Activated B cell treated with CpG ODN at 0.5 μM for 24 hours (primary cell): ENCODE measurements at places on chromosomes 12 and 14. TPM values are rescaled to one million over a fixed set of nuclear protein-coding genes. Genes with fewer than 3 reads are reported as not detected.
A peak's percentile ranks its signal among the peaks of the same experiment; 100 is the strongest.

The IRAK3 gene
- 5.6 and 6.6 TPM in 2 replicates for total RNA-seq

GRCh38 chr12:124026755-124027745, 54.0 kb downstream of the ZNF664 start:
- no peak overlapping the region for H3K4me3 ChIP-seq
- no peak for DNase-seq
- H3K27me3 ChIP-seq, result no peaks in the 10 kb centered on the region
- no peaks in the 10 kb centered on the region for H3K36me3 ChIP-seq
- H3K4me1 ChIP-seq, result peaks cover 3% of the 10 kb centered on the region
- no peak overlapping the region for H3K27ac ChIP-seq

GRCh38 chr12:45581112-45581511, 148.4 kb upstream of the ARID2 start:
- H3K4me1 ChIP-seq, result peaks cover 24% of the 10 kb centered on the region
- no peaks in the 10 kb centered on the region for H3K27me3 ChIP-seq
- no peak overlapping the region for H3K27ac ChIP-seq
- no peak for DNase-seq
- H3K4me3 ChIP-seq, result no peak overlapping the region

DNA sequence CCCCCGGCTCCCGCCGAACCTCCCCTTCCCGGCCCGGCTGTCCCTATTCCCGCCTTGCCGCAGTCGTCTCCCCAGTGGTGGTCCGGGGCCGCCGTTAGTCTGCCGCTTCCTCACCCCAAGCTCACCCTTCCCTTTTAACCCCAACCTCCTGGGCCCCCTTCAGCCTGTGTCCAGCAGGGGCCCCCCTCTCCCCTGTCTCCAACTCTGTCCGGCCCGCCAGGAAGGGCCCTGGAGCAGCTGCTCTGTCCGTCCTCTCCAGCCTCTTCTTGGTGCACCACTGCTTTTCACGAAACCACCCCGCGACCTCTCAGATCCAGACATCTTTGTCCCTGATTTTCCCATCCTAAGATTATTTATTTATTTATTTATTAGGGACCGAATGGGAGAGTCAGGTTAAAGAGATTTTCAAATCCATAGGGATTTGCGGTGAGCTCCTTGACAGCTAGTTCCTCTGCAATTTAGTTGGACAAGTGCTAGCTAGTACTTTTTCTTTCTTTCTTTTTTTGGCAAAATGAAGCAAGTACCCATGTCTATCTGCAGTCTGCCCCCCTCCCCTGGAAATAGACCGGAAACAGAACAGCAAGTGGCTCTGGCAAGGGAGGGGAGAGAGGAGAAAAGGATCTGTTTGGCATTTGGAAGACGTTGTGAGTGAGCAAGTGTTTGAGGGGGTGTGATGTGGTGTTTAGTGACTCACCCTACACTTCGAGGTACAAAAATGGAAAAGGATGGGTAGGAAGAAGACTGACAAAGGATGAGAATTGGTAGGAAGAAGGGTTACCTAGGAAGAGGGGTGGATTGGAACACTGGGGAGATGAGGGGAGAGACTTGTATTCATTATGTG, 632 bp downstream of the UBR7 start:
- H3K4me1 ChIP-seq, result peaks cover 64% of the 10 kb centered on the region
- peak overlapping the region; percentile 96 for H3K4me3 ChIP-seq
- H3K27me3 ChIP-seq, result no peaks in the 10 kb centered on the region
- no peak for DNase-seq
- H3K36me3 ChIP-seq, result peaks cover 18% of the 10 kb centered on the region
- peak overlapping the region; percentile 41 for H3K27ac ChIP-seq

GRCh38 chr14:29851397-29851796, 76.2 kb downstream of the PRKD1 start:
- H3K4me3 ChIP-seq, result no peak overlapping the region
- H3K36me3 ChIP-seq, result peaks cover 5% of the 10 kb centered on the region
- H3K27me3 ChIP-seq, result no peaks in the 10 kb centered on the region

The CPNE6 gene
- total RNA-seq, result 0.09 TPM in 1 of 2 replicates, not detected in the other

DNA sequence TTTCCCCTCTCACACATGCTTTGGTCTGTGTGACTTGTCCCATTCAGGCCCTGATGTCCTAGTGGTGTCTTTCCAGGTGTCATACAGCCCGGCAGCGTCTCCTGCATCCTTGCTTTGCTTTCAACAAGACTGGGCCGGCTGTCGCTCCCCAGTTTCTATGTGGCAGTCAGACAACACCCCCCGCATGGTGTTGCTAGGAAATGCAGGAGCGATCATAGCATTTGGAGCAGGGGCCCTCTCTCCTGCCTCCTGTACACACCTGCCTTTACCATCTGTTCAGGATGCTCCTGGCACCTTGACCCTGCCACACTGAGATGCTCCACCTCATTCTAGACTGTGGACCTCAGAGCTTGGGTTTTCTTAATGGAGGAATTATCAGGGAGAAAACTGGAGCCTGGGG, 29.5 kb downstream of the CACNA1C start:
- DNase-seq, result no peak
- no peaks in the 10 kb centered on the region for H3K36me3 ChIP-seq
- H3K27ac ChIP-seq, result no peak overlapping the region
- peaks cover 2% of the 10 kb centered on the region for H3K27me3 ChIP-seq
- no peak overlapping the region for H3K4me3 ChIP-seq
- no peaks in the 10 kb centered on the region for H3K4me1 ChIP-seq

GRCh38 chr12:48618541-48618940, 48.7 kb upstream of the LALBA start:
- peak; percentile 27 for DNase-seq
- no peak overlapping the region for H3K27ac ChIP-seq
- H3K27me3 ChIP-seq, result peaks cover 23% of the 10 kb centered on the region
- no peaks in the 10 kb centered on the region for H3K36me3 ChIP-seq

GRCh38 chr14:94129758-94130414, 482 bp upstream of the IFI27L2 start:
- H3K4me3 ChIP-seq, result peak overlapping the region; percentile 88
- H3K36me3 ChIP-seq, result peaks cover 13% of the 10 kb centered on the region
- DNase-seq, result no peak
- H3K27me3 ChIP-seq, result peaks cover 6% of the 10 kb centered on the region
- H3K4me1 ChIP-seq, result peaks cover 19% of the 10 kb centered on the region

The PRH2 gene
- total RNA-seq, result not detected in 2 replicates

The APOF gene
- not detected in 2 replicates for total RNA-seq

- no peak overlapping the region for H3K4me3 ChIP-seq
- DNase-seq, result no peak
- H3K27me3 ChIP-seq, result peaks cover 2% of the 10 kb centered on the region
Observed at GRCh38 chr12:40937891-40938290, 245.7 kb downstream of the CNTN1 start.

The TMBIM6 gene
- 355 and 366 TPM in 2 replicates for total RNA-seq

GRCh38 chr12:46507766-46508165, 135.2 kb upstream of the SLC38A2 start:
- H3K27ac ChIP-seq, result no peak overlapping the region
- DNase-seq, result no peak
- peaks cover 15% of the 10 kb centered on the region for H3K36me3 ChIP-seq
- H3K4me3 ChIP-seq, result no peak overlapping the region

DNA sequence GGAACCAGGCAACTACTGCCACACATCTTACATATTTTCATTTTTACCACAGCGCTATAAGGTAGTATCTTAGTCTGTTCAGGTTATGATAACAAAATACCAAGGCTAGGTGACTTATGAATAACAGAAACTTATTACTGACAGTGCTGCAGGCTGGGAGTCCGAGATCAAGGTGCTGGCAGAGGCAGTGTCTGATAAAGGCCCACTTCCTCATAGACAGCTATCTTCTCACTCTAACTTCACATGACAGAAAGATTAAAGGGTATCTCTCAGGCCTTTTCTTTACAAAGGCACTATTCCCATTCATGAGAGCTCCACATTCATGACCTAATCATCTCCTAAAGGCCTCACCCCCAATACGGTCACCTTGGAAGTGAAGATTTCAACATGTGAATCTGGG, 59.8 kb upstream of the MDM1 start:
- peaks cover 5% of the 10 kb centered on the region for H3K36me3 ChIP-seq
- H3K27me3 ChIP-seq, result no peaks in the 10 kb centered on the region
- no peak overlapping the region for H3K27ac ChIP-seq
- no peak overlapping the region for H3K4me3 ChIP-seq

- no peak overlapping the region for H3K27ac ChIP-seq
- H3K36me3 ChIP-seq, result no peaks in the 10 kb centered on the region
- no peak overlapping the region for H3K4me3 ChIP-seq
- no peaks in the 10 kb centered on the region for H3K4me1 ChIP-seq
- no peak for DNase-seq
Observed at GRCh38 chr12:58774731-58775130, 145.6 kb downstream of the LRIG3 start.

The C12orf54 gene
- total RNA-seq, result not detected in 2 replicates

GRCh38 chr14:62364161-62364560, 601.9 kb downstream of the SNAPC1 start:
- no peak for DNase-seq
- no peaks in the 10 kb centered on the region for H3K36me3 ChIP-seq
- H3K4me3 ChIP-seq, result no peak overlapping the region
- H3K27ac ChIP-seq, result no peak overlapping the region
- no peaks in the 10 kb centered on the region for H3K4me1 ChIP-seq

The CCDC196 gene
- total RNA-seq, result not detected in 2 replicates

GRCh38 chr12:124394462-124395128, 99.7 kb downstream of the RFLNA start:
- H3K4me3 ChIP-seq, result no peak overlapping the region
- no peak overlapping the region for H3K27ac ChIP-seq
- H3K36me3 ChIP-seq, result peaks cover 55% of the 10 kb centered on the region

The KCTD10 gene
- 32.7 and 38.7 TPM in 2 replicates for total RNA-seq

GRCh38 chr12:124721501-124722162, 142.0 kb downstream of the SCARB1 start:
- DNase-seq, result no peak
- H3K27ac ChIP-seq, result no peak overlapping the region
- H3K27me3 ChIP-seq, result peaks cover 7% of the 10 kb centered on the region
- no peak overlapping the region for H3K4me3 ChIP-seq

The EFCAB11 gene
- 7.5 and 10.0 TPM in 2 replicates for total RNA-seq

- H3K36me3 ChIP-seq, result peaks cover 11% of the 10 kb centered on the region
- no peaks in the 10 kb centered on the region for H3K27me3 ChIP-seq
- no peak for DNase-seq
- peaks cover 50% of the 10 kb centered on the region for H3K4me1 ChIP-seq
Observed at GRCh38 chr12:24821691-24822090, 127.2 kb downstream of the BCAT1 start.

DNA sequence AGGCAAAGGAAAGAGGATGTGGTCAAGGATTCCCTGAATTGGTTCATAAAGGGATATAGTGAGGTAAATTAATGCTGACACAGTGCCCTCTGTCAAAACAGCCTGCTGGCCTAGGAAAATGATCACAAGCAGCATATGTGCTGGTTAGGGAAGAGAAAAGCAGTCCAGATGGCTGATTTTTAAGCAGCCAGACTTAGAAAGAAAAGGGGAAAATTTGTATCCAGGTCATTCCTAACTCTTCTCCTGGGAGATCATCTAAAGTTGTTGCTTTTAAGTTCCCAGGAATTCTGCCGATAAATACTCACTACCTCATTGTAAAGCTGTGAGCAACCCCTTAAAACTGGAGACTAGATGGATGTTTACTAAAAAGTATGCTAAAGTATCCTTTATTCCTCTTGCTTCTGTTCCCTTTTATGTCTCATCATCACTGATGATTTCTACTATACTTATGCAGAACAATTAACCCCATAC, 46.4 kb upstream of the CNOT2 start:
- DNase-seq, result no peak
- H3K4me1 ChIP-seq, result no peaks in the 10 kb centered on the region
- no peaks in the 10 kb centered on the region for H3K27me3 ChIP-seq
- H3K4me3 ChIP-seq, result no peak overlapping the region
- H3K36me3 ChIP-seq, result no peaks in the 10 kb centered on the region

DNA sequence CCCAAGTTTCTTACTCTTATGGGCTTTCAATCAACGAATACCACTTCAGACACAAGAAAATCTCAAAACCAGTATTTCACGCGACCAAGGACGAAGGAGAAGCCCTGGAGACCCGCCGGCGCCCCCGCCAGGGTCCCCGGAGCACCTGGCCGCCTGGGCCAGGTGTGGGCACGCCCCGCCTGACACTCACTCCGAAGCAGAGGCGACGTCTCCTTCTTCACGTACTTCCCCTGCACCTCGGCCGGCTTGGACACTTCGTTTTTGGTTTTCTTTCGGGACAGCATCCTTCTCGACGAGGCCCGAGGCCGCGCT, 466 bp downstream of the SAV1 start:
- peaks cover 34% of the 10 kb centered on the region for H3K4me1 ChIP-seq
- H3K27me3 ChIP-seq, result no peaks in the 10 kb centered on the region
- no peak for DNase-seq

DNA sequence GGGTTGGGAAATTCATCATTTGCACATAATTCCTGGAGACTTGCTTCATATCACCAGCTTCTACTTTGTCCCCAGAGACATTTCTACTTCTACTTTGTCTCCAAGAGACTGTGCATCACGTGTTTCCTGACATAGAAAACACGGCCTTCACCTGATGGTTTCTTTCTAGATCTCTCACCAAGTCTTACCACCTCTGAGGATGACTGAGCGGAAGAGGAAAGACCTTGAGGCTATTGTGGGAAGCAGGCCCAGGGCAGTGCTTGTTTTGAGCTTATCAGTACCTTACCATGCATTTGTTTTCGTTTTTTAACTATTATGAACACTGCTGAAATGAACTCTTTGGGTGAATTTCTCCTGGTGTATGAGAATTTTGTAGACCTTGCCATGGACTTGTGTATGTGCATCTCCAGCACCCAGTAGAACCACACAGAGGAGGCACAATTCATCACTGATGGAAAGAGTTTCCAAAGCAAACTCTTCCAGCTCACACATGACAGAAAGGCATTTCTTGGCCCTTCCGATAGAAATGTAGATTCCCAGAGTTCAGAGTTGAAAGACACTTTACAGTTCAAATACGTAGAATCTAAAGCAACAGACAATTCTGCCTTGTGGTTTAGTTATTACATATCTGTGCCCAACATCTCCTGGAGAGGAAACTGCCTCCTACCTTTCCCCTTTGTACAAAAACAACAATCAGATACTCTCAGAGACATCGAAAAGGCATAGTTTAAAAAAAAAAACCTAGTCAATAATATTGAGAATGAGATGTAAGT, 434.7 kb downstream of the FUT8 start:
- peak overlapping the region; percentile 0 for H3K27ac ChIP-seq
- no peaks in the 10 kb centered on the region for H3K36me3 ChIP-seq
- H3K27me3 ChIP-seq, result peaks cover 2% of the 10 kb centered on the region
- H3K4me1 ChIP-seq, result peaks cover 13% of the 10 kb centered on the region

DNA sequence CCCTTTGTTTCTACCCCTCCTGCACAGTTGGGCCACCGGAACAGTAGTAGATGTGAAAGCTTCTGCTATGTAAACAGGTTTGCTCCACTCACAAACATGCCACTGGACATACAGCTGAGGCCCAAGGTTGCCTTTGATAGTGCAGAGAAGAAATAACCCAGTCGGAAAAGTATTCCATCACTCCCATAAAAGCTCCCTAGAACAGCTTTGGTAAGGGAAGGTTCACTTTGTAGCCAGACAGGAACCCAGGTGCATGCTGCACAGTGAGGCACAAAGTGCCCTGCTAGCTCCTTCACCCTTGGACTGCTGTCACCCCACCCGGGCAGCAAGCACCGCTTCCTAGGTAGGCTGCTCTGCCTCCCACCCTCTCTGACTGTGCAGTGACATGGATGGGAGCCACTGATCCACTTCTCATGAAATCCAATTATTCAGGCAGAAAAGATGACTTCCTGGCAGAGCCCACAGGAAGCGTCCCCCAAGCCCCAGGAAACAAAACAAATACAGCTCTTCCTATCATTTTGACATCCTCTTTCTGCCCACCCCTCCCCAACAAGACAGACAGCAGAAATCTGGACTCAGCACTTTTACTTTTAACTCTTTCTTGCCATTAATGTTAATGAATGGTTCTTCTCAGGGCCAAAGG, 100.2 kb downstream of the SRGAP1 start:
- H3K4me3 ChIP-seq, result no peak overlapping the region
- no peak overlapping the region for H3K27ac ChIP-seq
- no peak for DNase-seq
- no peaks in the 10 kb centered on the region for H3K27me3 ChIP-seq

- peaks cover 11% of the 10 kb centered on the region for H3K4me1 ChIP-seq
- no peaks in the 10 kb centered on the region for H3K36me3 ChIP-seq
- no peak overlapping the region for H3K4me3 ChIP-seq
Observed at GRCh38 chr12:576615-577110, 86.6 kb downstream of the NINJ2 start.
